ENCODE measurements at places on chromosomes 5 and 9.
A peak's percentile ranks its signal among the peaks of the same experiment; 100 is the strongest.

GRCh38 chr9:99237356-99237755 lies 15.3 kb downstream of the SEC61B start:
- DNase-seq = no peak

DNA sequence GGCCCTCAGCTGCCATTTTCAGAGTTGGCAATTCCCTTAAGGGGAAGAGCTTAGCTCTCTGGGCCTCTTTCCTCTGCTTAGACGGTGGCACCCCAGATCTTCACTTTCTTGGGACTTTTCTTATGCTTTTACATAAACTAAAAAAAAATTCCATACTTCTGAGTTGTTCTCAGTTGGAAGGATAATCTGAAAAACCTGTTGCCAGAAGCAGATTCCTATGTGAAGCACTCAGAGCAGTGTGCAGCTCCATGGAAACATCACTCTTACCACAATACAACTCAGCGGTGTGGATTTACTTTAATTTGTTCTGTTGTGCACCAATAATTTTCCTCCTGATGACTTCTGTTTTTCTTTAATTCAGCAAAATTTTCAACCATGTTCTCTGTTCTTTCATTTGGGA lies 44.1 kb upstream of the MROH2B start:
- no peak for DNase-seq

DNA sequence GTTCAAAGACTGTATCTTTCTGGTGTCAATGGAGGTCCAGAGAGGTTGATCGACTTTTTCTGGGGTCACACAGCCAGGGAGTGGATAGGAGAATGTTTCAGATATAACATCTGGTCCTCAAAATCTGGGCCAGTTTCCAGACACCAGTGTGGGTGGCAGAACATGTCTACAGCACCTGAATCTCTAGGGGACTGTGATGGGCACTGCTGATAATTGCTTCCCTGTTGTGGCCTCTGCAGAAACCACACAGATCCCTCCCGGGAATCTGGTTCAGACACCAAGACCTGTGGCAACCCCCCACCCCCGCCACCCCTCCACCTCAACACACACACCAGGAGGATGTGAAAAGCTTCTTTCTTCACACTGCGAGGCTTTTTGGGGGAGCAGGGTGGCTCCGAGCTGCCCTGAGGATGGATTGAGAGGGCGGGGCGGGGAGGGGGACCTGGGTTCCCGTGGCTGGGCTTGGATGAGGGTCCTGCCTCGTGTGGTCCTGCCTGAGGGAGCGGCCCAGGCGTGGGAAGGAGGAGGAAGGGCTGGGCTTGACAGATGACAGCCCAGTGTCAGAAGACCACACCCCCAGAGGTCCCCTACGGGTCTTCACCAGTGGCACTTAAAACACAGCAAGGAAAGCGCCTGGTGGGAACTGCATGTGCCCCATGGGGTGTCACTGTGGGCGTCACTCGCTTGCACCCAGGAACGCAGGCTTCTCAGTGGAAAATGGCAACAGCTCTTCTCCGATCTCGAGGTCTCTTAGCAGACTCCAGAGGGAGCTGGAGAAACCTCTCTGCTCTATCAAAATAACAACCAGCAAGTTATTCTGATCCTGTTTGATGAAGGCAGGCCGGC lies 55.2 kb downstream of the TRIP13 start:
- DNase-seq = no peak

GRCh38 chr9:126743041-126743440 lies 61.8 kb upstream of the ZBTB43 start:
- no peak for DNase-seq

- DNase-seq = no peak
These were observed 154.7 kb downstream of the NXNL2 start for GRCh38 chr9:88689509-88690298.

GRCh38 chr5:177226860-177227259 lies 76.7 kb downstream of the RAB24 start:
- DNase-seq = no peak

DNA sequence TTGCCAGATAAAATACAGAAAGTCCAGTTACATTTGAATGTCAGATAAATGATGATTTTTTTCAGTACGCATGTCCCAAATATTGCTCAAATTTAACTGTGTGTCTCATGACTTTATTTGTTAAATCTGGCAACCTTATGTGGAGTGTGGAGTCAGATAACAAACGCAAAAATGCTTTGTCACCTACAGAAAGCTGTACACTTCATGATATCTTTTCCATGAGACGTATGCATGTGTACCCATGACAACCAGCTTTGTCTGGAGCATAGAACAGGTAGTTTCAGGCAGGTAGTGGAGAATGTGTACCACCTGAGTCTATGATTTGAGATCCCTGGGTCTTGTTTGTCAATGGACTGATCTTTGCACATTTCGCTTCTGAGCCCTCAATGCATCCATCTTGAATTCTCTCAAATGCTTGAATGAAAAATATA lies 105.5 kb upstream of the CPEB4 start:
- no peak for DNase-seq

DNA sequence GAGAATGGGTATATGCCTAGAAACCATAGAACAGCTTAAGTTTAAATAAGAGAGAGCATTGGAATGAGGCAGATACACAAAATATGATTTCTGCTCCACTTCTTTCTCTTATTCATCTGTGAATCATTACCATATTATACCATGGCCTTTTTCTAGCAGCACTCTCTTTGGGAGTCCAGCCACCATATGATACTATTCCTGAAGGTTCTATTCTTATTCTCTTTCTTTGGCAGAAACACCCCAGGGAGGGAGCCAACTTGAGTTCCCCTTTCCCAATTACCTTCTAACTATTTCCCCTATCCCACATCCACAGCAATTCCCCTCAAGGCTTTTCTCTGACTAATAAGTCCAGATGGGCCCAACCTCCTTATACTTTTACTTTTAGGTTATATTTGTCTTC lies 55.9 kb downstream of the NDUFAF2 start:
- DNase-seq = no peak

DNA sequence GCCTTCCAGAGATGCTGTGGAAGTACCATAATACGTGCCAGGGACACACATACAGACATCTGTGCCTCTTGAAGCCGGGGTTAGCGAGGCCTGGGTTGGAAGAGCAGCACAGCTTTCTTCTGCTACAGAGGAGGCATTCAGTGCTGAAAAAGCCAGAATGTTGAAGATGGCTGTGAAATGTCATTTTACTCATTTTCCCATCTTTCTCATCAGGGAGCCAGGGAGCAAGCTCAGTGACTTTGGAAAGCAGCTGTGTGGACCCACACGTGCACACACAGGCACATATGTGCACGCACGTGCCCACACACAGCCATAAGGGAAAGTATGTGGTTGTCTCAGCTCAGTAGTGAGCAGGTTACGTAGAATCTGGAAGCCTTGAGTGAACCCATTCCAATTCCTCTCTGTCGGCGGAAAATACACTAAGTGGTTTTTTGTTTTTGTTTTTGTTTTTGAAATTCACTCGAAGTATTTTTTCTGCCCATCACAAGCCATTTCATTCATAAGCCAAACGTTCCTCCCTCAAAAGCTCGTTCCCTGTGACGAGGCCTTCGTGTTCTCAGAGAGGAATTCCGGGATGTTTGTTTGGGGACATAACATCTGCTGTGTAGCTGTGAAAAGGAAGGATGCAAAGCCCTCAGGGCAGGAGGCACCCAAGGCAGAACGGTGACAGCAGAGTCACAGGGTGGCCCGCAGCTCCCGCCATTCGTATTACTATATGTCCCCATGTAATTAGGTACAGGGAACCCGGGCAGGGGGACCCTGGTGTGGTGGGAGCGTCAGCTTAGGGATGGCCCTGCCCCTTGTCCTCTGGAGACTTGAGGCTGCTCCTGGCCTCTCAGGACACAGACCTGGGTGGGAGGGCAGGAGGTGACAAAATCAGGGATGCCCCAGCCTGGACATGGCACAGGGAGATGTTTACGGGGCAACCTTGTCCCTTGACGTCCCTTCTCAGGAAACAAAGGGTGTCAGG lies 29.0 kb upstream of the ANKRD33B start:
- no peak for DNase-seq

GRCh38 chr9:12718482-12719026 lies 25.4 kb downstream of the TYRP1 start:
- peak; percentile 5 for DNase-seq

- DNase-seq = no peak
These were observed 7.4 kb downstream of the FIBCD1 start for GRCh38 chr9:130931508-130932254.

DNA sequence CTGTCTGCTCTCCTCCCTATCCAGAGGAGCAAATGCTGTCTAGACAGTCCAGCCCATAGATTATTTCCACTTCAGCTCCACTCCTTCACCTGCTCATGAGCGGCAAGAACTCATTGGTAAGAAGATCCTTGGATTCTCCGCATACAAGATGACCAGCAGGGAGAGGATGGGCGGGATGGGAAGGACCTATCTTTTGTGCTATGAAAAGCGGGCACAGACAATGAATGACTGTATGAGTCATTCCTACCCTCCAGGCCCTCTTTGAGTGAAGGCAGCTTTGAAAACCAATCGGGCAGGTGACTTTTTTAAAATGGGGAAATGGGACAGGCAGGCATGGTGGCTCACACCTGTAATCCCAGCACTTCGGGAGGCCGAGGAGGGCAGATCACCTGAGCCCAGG lies 49.4 kb downstream of the SMIM23 start:
- no peak for DNase-seq

DNA sequence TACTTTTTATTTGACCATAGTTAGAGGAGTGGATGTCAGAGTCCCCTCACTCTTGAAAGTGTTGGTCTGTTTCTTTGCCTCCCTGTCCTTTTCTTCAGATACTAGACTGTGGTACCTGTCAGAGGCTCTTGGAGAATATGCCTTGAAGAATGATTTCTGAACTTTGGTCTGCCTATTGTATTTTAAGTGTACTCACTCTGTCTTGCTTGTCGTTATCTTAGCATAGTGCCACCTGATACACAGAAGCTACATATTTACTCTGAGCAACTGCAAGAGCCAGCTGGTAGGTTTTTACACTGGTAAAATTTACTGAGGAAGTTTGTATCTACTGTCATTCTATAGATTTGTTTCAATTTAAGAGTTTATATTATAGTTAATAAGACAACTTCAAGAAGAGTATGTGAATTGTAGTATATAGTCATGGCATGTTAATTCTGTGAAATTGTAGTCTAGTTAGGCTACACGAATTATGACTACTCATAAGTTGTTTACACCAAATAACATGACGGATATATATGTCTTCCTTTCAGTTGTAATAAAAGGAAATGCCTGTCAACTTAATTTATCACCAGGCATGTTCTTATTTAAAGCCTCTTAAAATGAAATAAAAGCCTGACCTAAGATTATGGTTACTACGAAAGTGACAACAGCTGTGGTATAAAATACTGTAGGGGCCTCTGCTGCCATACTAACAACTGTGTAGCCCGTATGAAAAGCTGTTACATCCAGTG lies 201.7 kb downstream of the KDM4C start:
- DNase-seq = no peak

GRCh38 chr5:32325062-32325461 lies 12.3 kb upstream of the MTMR12 start:
- peak; percentile 66 for DNase-seq

GRCh38 chr9:120755810-120756434 lies 37.3 kb downstream of the FBXW2 start:
- no peak for DNase-seq

DNA sequence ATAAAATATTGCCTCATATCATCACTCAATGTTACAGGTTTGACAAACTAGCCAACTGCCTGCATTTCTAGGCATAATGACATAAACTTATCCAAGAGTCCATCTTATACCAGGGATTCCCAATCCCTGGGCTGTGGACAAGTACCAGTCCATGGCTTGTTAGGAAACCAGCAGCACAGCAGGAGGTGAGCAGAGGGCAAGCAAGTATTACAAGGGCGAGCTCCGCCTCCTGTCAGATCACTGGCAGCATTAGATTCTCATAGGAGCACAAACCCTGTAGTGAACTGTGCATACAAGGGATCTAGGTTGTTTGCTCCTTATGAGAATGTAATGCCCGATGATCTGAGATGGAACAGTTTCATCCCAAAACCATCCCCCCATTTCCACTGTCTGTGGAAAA lies 144.9 kb downstream of the PRKACG start:
- no peak for DNase-seq

DNA sequence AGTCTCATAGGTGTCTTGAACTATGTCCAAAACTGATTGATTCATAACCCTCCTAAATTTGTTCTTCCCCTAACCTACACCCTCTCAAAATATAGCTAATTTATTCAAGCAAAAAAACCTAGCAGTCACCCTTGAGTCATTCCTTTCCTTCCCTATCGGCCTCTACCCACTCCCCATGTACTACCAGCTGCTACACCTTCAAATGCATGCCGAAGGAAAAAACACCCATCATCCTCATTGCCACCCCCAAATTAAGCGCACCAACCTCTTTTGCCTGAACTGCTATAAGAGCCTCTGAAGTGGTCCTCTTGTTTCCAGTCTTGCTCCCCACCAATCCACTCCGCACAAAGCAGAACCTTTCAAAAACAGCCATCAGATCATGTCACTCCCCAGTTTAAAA lies 12.6 kb downstream of the LIFR start:
- no peak for DNase-seq

GRCh38 chr9:28692012-28692411 lies 1118.7 kb upstream of the C9orf72 start:
- DNase-seq = no peak

- DNase-seq = no peak
These were observed 5.8 kb downstream of the C5orf22 start for GRCh38 chr5:31537851-31538250.

- no peak for DNase-seq
These were observed 232.6 kb downstream of the BNC2 start for GRCh38 chr9:16637911-16638310.

GRCh38 chr9:93479726-93480125 lies 26.3 kb upstream of the FAM120AOS start:
- no peak for DNase-seq

GRCh38 chr5:89168766-89169165 lies 285.8 kb upstream of the MEF2C start:
- no peak for DNase-seq

DNA sequence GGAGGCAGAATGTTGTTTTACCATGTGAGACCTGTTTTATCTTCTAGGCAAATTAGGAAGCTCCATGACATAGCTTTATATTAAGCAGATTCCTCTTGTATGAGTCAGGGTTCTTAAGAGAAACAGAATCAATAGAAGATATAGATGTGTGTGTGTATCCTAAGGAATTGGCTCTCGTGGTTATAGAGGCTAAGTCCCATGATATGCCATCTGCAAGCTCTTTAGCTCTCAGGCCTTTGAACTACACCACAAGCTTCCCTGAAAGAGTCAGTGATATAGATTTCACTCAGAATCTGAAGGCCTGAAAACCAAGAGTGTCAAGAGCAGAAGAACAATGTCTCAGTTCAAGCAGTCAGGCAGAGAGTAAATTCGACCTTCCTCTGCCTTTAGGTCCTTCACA lies 365.8 kb upstream of the ZNF608 start:
- no peak for DNase-seq

All from anterior cingulate cortex (tissue), 58 donors.